GM12864 (cell line): ENCODE measurements at places on chromosomes 5 and 9.

GRCh38 chr9:91664663-91665062 lies 241.0 kb upstream of the NFIL3 start:
- no peak for DNase-seq

DNA sequence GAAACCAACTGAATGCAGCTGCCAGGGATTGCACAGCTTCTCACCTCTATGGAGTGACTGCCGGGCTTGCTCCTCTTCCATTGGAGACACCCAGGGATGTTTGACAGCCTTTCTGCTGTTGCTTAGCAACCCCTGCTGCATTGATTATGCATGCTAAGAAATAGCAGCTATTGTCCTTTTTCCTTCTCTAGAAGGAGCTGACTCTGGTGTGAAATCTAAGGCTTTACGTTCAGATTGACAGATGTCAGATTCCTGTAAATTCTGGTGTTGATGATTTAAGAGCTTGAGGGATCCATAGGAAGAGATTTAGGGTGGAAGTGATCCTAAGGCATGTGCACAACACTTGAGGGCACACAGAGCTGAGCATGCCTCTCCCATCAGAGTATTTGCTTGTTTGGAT lies 267.7 kb downstream of the NTRK2 start:
- no peak for DNase-seq

DNA sequence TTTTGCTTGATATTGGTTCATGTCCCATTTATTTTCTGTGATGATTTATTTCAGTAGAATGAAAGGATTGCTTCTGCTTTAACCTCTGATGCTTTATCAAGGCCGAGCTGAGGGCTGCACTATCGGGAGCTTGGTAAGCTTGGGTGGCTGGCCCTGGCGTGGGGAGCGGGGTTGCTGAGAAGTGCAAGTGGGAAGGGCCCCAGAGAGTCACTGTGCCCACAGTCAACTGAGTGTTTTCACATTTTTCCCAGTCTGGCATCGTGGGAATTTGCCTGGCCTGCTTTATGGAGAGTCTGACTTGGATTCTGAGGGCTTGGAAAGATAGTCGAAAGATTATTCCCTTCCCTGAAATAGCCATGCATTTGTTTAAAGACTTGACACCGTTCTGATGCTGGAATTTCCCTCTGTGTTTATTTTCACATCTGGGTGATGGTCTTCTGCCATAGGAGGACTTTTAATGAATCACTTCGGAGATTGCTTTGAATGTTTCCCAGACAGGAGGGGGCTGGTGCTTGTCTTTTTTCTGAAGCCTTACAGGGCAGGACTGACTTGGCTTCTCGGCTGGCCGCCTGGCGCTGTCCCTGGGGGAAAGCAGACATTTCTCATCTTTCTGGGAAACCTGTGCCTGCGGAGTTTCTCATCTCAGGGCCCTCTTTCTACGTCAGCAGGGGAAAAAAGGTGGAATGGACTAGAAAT lies 139.0 kb downstream of the BOD1 start:
- no peak for DNase-seq

DNA sequence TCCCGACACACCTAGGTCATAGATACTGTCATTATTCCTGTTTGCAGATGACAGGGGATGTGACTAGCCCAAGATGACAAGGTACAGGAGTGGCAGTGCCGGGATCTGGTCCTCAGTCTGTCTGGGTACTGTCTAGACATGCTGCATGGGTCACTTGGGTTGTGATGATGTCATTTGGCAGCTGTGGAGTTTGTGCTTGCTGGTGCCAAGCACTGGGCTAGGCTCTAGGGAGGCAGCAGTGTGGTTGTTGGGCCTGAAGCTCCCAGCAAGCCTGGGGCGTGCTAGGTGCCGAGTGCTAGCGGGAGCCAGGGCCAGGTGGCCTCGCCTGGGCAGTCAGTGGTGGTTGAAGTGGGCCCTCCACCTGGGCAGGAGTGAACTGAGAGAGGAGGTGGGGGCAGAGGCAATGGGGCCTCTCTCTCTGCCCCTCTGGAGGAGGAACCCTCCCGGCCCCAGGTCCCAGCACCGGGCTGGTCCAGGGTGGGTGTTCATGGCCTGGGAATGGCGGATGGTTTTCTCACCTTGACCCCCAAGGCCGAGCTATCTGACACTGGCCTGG lies 8.8 kb upstream of the ASB6 start:
- DNase-seq, result no peak

GRCh38 chr9:112125951-112126388 lies 49.1 kb downstream of the SUSD1 start:
- no peak for DNase-seq

DNA sequence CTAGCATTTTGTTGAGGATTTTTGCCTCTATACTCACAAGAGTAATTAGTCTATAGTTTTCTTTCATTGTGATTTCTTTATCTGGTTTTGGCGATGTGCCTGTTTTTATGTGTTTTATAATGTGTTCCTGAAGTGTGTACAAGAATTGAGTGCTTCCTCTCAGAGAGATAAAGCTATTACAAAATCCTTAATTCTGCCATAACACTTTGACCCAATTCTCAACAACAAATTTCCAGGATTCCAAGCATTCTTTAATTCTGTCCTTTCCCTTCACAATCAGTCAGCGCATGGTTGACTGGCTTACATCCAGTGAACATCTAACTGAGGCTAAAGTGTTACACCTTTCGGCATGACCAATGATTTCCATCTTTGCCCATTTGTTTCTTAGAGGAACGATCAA lies 282.9 kb upstream of the MVB12B start:
- no peak for DNase-seq

DNA sequence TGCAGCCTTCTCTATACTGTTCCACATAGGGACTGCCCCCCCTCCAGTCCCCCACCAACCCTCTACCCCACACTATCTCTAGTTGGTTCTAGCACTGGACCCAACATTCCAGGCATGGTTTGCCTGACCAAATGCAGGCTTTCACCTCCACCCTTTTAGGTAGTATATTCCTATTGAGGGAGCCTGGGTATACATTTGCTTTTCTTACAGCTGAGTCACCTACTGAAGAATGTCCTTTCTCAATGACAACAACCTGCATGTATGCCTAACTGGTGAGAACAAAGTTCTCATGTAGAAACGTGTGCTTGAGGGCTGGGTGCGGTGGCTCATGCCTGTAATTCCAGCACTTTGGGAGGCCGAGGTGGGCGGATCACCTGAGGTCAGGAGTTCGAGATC lies 8.2 kb downstream of the TNIP1 start:
- DNase-seq, result no peak

DNA sequence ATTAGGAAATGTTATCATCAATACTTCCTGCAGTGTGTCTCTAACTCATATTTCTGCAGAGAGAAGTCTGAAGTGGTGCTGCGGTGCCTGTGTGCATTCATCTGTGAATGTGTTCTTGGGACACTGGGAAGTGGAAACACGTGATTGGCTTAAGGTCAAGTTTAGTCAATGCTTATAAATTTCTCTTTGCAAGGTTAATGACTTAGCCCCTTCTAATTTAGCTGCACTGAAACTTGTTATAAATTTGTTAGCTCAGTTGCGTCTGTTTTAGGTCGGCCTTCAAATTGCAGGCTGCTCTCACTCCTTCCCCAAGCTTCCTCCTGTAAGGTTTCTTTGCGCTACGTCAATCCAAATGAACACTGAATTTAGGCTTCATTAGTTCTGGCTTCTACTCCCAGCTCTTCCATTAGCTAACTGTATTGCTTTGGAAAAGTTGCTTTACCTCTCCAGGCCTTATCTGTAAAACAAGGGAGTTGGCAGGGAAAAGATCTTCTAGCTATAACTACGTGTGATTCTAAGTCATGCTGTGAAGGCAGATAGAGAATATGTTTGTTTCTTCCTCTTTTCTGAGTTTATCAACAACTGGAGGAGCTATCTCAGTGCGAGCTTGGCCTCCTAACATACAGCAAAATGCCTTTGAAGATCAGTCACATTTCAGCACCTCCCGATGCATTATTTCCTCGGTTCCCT lies 341.8 kb downstream of the NFIB start:
- DNase-seq, result no peak

DNA sequence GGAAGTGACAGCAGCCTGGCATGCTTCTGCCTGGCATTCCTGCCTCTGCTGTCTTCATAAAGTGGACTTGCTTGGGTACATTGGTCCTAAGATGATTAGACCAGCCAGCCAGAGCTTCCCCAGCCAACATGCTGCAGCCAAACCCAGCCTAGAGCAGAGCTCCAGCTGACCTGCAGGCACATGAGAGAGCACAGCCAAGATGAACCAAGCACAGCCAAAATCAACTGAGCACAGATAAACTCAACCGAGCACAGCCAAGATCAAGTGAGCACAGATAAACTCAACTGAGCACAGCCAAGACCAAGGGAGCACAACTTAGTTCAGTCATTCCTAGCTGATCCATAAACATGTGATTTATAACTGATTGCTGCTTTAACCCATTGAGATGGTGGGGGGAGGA lies 266.5 kb downstream of the MSX2 start:
- no peak for DNase-seq

- no peak for DNase-seq
Observed at GRCh38 chr5:92552206-92553160, 1028.5 kb downstream of the NR2F1-AS1 start.

DNA sequence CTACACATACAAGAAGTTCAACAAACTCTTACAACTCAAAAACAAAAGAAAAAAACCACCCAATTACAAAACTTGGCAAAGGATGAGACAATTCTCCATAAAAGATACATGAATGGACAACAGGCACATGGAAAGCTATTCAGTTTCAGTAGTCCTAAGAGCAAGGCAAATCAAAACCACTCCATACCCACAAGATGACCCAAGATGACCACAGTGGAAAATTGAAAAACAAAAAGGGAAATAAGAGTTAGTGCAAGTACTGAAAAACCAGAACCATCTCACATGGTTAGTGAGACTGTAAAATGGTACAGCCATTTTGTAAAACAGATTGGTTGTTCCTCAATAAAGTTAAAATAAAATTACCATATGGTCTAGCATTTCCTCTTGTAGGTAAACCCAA lies 287.1 kb upstream of the CDH9 start:
- no peak for DNase-seq

- no peak for DNase-seq
Observed at GRCh38 chr9:120438836-120439546, 141.0 kb downstream of the CDK5RAP2 start.

DNA sequence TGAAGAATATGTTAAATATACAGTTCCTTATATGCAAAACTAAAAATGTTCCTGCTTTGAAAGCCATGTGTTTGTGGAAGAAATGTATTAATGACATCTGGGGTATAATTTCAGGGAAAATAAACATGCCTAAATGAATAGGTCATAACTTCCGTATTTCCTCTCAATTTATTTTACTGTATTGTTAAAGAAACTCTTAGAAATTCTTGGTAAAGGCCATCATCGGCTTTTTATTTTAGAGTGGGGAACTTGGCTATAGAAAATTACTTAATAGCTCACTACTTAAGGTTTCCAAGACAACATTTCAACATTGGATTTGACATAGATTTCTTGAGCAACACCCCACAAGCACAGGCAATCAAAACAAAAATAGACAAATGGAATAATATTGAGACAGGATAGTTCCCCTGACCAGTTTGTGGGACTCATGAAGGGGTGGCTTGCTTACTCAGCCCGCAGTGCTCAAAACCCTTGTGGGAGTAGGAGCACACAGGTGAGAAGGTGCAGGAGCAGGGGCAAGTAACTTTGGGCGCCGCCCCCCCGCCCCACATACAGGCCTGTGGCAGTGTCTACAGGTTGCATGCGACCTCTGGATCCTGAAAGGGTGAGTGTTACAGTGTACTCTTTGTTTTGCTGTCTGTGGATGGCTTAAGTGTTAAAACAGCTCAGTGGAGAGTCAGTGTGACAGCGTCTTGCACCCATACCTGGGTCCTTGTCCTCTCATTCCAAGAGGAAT lies 891.4 kb upstream of the C9orf72 start:
- DNase-seq, result no peak

DNA sequence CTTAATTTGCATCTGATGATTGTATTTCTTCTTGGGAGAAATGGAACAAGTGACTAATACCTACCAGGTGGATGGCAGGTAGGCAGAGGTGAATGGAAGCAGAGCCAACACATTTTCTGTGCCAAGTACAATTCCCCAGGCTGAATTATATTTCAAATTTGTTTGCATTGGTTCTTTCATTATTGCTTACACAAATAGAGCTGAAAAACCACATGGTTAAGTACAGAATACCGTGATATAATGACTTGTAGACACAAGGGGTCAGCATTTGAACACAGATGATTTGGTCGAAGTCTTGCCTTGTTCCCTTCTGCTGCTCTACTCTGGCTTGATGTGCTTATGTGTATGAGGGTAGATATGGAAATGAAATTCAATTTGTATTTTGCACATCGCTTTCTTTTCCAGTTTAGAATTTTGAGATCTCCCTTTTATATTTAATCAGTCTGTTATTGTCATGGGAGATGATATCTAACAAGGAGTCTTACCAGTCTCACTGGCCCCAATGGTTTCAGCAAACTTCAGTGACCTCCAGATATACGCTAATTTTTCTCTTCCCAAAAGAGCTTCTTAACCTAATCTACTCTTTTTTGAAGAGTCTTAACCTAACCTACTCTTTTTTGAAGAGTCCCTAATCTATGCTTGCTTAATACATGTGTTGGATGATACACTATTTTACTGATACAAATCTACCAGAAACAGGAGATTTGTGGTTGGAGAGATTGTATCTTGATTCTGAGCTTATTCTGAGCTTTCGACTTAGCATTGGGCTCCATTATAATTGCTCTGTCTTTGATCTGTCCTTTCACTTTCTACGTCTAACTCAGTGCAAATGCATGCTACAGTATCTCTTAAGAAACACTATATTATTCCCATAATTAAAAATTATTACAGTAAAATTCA lies 88.1 kb downstream of the PCSK1 start:
- DNase-seq, result peak; percentile 67

GRCh38 chr5:40648150-40648549 lies 31.6 kb upstream of the PTGER4 start:
- DNase-seq, result no peak

DNA sequence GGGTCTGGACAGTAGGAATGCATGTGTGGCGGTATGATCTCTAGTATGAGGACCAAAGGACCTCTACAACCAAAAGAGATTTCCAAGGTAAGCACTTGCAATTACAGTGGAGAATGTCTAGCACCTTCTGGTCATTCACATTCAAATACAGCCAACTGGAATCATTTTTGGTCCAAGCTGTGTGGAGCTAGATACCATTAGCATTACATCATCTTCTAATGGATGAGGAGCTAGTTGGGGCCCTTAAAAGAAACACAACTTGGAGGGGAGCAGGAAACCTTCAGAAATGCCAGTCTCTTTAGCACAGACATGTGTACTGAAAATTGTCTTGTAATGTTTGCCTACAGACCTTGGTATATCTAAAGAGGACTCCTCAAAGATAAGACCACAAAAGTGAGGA lies 244.7 kb downstream of the BNC2 start:
- no peak for DNase-seq

- DNase-seq, result no peak
Observed at GRCh38 chr5:28324174-28324573, 1285.8 kb upstream of the CDH9 start.
